ENCODE measurements at places on chromosomes 7 and 10.
A peak's percentile ranks its signal among the peaks of the same experiment; 100 is the strongest.

- no peak for DNase-seq
Observed at GRCh38 chr10:100826983-100827818, 81.8 kb downstream of the PAX2 start.

DNA sequence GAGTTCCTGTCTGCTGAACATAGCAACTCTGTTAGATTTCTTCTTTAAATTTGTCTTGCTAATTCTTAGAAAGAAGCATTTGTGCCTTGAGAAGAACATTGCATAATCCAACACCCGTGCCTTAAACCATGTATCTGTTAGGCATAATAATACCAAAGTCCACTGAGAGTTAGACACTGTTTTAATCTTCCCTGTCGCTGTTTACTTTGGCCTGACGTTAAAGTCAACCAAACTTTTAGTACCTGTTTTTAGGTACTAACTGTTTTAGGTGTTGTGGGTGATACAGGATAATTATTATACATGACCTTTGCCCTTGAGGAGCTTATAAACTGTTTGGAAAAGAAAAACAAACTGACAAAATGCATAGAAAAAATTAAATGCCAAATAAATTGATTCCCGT lies 43.6 kb downstream of the KLHDC10 start:
- no peak for DNase-seq

DNA sequence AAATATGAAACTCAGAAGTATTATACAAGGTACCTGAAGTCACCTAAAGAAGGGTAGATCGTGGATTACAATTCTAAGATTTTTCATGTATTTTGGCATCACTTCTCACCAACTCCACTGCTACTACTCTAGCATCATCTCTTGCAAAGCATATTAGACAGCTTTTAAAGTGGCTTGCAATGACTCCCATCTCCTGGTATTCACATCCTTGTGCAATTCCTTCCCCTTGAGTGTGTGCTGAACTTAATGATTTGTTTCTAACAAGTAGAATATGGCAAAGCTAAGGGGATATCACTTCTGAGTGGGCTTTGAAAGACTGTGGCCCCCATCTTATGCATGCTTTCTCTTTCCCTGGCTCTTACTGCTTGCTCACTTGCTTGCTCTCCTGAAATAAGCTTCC lies 280.2 kb downstream of the SNX13 start:
- DNase-seq: no peak

DNA sequence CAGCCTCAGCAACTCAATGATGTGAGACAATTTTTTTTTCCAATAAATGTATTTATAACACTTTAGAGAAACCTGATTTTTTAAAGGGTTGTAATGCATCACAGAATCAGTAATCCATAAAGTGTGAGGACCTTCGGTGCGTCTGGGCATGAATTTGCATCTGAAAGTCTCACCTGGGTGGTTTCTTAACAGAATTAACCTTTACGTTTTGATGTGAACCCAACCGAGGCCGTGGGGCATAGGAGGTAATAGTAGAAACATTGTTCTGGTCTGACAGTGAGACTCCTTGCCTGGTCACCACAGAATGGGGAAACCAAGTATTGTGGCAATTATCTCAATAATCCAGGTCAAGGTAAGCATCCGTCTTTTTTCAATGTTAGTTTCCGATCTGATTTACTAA lies 114.6 kb downstream of the PRKCQ start:
- DNase-seq: no peak

- no peak for DNase-seq
Observed at GRCh38 chr10:26863351-26864076, 2.8 kb upstream of the ABI1 start.

DNA sequence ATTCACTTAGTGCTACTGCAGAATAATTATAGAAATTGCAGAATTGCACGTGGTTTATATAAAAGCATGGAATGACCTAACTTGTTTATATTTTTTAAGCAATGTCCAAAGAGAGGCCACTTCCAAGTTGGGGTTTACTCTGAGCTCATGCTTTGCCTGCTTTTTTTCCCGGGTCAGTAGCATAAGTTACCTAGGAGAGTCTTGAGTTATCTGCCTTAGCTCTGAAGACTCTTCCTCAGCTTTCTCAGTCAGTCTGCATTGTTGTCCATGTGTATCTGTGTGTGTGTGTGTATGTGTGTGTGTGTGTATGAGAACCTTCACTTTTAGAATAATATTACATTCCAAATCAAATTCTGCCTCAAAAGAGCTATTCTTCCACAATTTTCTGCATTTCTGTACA lies 239.5 kb upstream of the TCF7L2 start:
- no peak for DNase-seq

- no peak for DNase-seq
Observed at GRCh38 chr10:60029475-60029874, 123.1 kb upstream of the CCDC6 start.

- no peak for DNase-seq
Observed at GRCh38 chr10:15784662-15785300, 65.1 kb upstream of the ITGA8 start.

DNA sequence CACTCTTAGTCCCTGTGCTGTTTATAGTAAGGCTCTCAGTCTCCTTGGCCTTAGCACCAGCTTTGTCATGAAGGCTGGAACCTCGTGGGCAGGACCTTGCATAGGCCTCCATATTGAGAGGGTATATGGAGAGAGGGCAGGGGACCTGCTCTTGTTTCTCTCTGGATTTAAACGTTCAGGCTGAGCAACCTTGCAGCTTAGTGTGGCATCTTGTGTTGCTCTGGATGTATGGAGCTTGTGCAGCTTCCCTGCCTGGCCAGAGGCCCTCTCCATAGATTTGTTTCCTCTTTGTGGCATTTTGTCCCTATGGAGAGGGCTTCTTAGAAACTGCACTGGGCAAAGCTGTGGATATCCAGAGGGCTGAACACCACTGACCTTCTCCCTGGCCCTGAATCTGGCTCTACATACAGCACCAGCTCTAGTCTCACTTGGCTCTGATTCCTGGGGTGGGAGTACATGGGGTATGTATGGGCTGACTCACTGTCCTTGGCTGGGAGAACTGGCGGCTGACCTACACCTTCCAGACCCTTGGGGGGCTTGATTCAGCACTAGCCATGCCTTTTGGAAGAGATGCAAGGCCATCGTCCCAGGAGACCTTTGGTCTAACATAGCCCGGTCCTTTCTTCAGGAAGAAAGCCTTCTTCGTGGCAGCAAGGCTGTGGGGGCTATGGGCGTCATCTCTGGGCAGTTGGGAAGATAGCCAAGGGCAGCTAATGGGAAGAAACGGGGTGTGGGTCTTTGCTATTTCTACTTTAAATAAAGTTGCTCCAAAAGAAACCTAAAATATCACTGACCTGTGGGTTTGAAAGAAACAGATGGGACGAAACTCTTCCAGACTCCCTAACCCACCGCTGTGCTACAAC lies 30.5 kb downstream of the ITPRIP start:
- DNase-seq: no peak

DNA sequence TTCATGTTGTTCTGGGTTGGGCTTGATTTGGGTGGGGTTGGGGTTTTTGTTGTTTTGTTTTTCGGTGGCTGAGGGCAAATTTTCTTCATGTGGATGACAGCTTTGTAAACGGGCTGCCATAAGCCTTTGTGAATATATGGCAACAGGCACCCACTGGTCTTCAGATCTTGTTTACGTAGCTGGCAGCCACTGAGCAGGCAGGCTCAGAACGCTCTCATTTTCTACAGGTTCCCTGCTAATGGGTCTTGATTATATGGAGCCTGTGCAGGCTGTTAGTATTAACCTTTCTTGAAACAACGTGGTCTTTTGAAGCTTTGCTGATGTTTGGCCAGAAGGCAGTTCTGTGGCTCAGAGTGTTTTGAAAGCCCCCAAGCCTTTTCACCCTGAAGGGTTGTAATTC lies 199.7 kb downstream of the TNS3 start:
- no peak for DNase-seq

GRCh38 chr7:155002411-155003091 lies 373 bp downstream of the PAXIP1 start:
- DNase-seq: no peak

- DNase-seq: no peak
Observed at GRCh38 chr10:9009505-9009904, 955.0 kb downstream of the GATA3 start.

- DNase-seq: no peak
Observed at GRCh38 chr7:115054478-115055065, 132.7 kb downstream of the MDFIC start.

- no peak for DNase-seq
Observed at GRCh38 chr7:147022056-147022455, 905.5 kb downstream of the CNTNAP2 start.

GRCh38 chr7:149385195-149385950 lies 75.5 kb downstream of the ZNF777 start:
- no peak for DNase-seq

GRCh38 chr10:4704034-4704545 lies 121.9 kb upstream of the AKR1E2 start:
- DNase-seq: no peak

DNA sequence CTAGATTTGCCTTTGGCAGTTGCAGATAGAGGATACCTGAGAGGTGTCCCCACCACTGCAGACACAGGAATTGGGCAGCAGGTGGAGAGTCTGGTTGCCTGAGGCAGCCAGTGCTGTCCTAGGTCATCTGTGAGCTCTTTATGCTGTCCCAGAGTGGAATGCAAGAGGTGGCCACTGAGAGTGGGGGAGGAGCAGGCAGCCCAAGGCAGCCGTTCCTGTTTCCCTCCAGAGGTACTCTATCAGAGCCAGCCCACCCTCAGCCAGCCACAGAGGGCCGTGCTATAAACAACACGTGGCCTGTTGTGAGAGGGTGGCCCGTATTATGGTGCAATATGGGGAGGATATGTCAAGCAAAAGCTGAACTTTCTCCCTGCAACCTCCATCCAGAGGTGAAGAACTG lies 8.5 kb downstream of the LRRC18 start:
- DNase-seq: no peak

DNA sequence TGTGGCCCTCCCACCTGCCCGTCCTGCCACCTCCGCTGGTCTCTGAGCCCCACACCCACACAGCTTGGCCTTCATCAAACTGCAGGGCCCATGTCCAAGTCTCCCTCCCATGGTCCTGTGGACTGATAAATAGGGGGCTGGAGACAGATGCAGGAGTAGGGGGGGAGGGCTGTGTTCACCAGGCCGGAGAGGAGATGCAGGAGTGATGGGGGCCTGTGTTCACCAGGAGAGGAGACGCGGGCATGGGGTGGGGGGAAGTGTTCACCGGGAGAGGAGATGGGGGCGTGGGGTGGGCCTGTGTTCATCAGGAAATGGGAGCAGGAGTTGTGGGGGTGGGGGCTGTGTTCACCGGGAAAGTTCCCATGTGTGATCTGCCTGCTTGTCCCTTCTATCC lies 37.0 kb downstream of the JAKMIP3 start:
- DNase-seq: no peak

GRCh38 chr7:89623018-89623672 lies 531.1 kb upstream of the STEAP1 start:
- DNase-seq: no peak

- no peak for DNase-seq
Observed at GRCh38 chr7:158016180-158017097, 571.2 kb downstream of the PTPRN2 start.

- no peak for DNase-seq
Observed at GRCh38 chr7:55690-56248, 136.6 kb upstream of the FAM20C start.

DNA sequence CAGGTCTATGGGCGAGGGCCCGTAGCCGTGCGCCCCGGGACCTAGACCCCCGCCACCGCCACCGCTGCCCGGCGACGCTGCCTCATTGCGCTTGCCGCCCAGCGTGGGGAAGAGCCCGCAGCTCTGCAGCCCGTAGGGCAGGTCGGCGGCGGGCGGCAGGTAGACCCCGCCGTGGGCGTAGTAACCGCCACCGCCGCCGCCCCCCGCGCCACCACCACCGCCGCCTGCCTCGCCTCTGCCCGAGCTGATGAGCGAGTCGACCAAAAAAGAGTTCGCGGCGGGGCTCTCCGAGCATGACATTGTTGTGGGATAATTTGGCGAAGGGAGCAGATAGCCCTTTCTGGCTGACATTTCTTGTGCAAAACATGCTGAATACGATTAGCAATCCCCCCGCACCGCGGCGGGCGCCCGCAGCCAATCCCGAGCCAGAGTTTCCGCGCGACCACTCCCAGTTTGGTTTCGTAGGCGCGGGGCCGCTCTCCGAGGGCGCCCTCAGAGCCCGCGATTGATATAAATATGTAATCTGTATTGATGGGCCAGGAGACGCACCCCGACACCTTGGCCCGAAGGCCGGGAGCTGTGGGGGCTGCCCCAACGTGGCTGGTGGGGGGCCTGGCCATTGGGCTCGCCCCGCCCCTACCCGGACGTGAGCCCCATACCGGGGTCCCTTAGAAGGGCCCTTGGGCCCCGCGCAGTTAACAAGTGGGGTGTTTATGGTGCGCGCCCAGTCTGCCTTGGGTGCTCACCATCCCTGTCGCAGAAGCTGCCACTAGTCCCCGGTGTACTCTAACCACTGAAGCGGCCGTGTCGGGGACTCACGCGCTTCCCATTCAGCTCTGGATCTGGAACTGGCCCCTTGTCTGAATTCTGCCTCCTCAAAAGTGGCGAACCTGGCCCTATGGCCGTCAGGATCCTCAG lies at the start of gene HOXA10:
HOXA10 (minus strand) TSS at position 365 of the 918 bp plus-strand sequence; CDS start at position 351, 14 bp downstream.
- no peak for DNase-seq

GRCh38 chr7:110771717-110772116 lies 319.2 kb upstream of the LRRN3 start:
- no peak for DNase-seq

- no peak for DNase-seq
Observed at GRCh38 chr7:157280216-157280841, 56.5 kb upstream of the DNAJB6 start.

DNA sequence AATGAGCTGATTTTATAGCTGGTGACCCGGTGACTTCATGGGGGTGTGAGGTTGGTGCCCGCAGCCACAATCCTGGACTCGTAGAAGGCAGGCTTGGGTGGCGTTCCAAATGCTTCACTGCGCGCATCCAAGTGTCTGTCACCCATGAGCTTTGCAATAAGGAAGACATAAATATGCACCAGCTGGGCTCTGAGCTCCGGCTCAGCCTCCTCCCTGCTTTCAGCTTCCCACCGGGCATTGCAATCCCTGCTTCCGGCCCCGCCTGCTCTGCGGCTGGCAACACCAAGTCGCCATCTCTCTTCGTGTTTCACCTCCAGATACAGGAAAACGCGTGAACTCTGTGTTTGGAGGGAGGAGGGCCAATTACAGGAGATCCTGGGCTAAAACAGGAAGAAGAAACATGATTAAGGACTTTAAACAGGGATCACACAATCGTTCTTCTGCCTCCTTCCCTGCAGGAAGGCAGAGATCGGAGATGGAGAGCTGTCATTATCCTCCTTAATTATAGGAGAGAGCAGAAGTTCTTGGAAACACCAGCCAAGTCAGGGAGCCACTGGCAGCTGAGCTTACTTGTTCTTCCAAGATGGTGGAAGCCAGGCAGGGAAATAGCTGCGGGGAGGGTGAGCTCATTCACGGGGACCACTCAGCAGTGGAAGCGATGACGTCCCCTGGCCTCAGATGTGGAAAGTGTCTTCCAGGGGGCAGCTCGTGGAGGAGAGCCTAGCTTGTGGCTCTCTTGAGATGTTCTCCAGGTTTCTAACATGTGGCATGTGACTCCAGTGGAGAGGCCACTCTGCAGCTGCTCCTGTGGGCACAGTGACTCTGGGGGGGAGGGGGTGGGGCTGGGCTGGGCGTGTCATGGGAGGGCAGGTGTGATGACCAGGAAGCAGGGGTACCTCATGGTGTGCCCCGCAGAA lies 134.9 kb downstream of the CAMK1D start:
- DNase-seq: no peak

- no peak for DNase-seq
Observed at GRCh38 chr10:93438613-93439253, 43.4 kb downstream of the MYOF start.

- no peak for DNase-seq
Observed at GRCh38 chr10:72094574-72094973, 6.2 kb upstream of the SPOCK2 start.

- no peak for DNase-seq
Observed at GRCh38 chr10:128926711-128927110, 540.3 kb upstream of the MGMT start.

GRCh38 chr7:149625340-149625946 lies 127.8 kb upstream of the ZNF746 start:
- DNase-seq: peak; percentile 10
